ENCODE measurements at places on chromosomes 16 and 17.

DNA sequence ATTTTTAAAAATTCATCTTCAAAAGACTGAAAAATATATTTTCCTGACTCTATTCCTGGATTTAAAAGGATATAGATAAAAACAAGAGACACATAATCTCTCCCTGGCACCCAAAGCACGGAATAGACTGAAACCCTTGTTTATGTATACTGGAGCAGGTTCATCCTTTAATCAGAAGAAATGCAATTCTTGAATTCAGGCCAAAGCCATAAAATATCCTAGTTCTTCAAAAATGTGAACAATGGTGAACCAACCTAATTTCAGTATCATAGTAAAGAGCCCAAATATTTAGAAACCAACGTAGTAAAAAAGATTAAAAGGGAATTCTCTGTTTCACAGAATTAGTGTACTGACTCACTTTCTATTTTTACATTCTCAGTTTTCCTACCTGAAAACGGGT is 188.5 kb upstream of the C17orf78 start:
- no peak for DNase-seq

GRCh38 chr16:87235810-87236515 is 81.2 kb downstream of the C16orf95 start:
- DNase-seq = no peak

DNA sequence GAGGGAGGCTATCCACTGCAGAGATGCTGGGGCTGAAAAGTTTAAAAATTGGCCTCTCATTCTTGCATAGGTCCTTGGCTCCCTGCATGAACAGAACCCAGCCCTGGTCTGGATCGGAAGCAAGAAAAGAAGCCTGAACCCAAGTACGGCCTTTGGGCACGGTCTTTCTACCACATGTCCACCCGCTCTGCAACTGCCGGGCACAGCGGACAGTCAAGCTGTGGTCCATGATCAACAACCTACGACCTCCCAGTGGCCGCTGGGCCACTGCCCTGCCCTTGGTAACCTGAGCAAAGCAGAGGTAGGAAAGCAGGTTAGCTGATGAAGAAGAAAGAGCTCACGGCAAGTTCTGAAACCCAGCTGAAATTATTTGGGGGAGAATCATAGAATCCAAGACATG is 3.6 kb downstream of the ABCC12 start:
- no peak for DNase-seq

DNA sequence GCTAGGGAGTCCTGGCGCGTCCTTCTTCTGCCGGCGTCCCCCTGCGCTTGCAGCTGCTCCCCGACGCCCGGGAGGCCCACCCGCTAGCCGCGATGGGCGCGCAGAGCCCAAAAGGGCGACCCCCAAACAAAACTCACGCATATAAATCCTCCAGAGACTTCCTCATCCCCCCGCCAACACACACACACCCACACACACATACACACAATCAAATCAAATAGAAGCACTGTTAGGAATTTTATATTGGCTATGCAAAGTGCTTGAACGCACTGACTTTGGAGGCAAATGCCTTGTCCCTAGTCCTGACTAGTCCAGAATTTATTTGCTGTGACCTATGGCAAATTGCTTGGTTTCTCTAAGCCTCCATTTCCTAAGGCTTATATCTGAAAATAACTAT is 23.8 kb upstream of the CRYM start:
- no peak for DNase-seq

DNA sequence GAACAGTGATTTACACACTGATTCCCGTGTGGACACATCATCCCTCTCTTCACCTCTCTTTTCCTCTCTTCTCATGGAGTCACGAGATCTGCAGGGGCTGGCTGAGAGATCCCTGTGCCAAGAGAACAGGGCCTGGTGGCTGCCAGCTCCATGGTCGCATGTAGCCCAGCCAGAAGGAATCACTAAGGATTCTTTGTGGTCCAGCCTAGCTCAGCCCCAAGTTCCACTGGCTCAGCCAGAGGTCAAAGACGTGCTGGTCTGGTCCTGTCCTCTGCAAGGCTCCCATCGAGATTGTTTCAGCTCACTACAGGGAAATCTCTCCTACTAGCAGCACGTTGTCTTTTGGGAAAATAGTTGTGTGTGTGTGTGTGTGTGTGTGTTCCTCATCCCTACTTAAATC is 66.4 kb downstream of the NDEL1 start:
- no peak for DNase-seq

GRCh38 chr17:77488531-77489238 is 347.9 kb downstream of the SEC14L1 start:
- DNase-seq = no peak

DNA sequence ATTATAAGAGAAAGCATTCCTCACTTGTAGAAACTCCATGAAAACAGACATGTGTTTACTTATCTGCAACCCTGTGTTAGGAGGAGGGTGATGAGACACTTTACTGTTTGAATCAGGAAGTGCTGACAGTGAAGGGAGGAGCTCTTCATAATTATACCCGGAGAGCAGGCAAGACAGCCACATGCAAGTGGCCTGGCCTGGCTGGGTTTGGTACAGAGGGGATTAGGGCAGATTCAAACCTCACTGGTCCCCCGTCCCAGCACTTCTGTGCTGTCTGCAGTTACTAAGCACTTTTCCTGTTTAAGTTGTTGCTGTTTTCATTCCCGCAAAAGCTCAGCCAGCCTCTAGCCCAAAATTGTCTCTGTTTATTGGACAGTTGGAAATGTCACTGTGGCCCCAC is 78.5 kb downstream of the WWOX start:
- DNase-seq = no peak

DNA sequence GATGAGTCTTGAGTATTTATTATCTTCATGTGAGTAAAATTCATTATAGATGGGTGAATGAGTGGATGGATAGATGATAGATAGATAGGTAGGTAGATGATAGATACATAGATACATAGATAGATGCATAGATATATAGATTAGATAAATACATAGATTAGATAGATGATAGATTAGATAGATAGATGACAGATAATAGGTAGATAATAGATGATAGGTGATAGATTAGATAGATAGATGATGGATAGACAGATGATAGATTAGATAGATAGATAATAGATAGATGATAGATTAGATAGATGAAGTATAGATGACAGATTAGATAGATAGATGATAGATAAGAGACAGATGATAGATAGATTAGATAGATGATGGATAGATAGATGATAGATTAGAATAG is 21.8 kb upstream of the WFIKKN2 start:
- no peak for DNase-seq

DNA sequence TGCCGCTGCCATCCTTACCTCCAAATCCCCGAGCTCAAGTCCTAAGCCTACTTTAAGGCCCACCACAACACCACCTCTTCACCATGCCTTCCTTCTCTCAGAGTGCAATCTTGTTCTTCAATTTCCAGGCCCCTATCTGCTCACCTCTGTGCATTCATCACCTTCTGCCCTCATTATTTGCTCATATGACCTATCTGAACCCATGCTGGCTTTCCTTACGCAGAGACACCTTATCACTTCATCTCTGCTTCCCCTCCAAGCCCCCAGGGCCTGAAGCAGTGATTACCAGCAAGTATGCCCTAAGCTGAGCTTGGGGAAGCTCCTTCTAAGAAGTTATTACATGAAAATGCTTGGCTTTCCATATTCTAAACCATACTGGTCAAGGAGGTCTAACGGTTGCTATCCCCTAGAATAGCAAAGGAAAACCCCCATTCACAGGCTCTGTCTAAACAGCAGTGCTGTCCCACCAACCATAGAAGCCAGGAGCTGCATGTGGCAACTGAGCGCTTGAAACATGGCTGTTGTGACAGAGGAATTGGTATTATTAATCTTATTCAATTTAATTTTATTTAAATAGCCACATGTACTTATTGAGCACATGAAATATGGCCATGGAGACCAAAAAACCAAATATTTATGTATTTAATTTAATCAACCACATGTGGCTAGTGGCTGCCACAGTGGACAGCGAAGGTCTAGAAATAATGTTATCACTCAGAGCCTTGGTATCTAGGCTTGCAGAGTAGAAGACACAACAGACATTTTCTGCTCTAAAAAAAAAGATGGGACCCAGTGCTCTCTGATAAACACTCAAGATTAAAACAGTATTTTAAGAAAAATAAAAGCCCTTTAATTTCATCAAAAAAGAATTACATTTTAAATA is 13.9 kb downstream of the USP7 start:
- DNase-seq = no peak

DNA sequence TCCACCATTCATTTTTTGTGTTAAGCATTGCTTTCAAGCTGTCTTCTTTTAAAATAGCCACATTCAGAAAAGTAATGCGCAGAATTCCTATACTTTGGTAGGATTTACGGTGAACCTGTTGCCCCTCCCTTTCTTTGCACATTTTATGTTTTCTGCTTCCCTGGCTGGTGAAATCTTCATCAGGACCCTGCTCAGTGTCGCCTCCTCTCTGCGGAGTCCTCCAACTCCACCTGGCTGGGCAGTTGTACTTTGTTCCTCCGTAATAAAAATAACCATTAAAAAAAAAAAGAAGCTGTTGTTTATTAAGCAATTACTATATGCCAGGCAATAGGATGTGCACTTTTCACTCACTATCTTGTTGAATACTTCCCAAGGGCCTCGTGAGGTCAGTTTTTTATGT is 2.9 kb downstream of the UMOD start:
- no peak for DNase-seq

DNA sequence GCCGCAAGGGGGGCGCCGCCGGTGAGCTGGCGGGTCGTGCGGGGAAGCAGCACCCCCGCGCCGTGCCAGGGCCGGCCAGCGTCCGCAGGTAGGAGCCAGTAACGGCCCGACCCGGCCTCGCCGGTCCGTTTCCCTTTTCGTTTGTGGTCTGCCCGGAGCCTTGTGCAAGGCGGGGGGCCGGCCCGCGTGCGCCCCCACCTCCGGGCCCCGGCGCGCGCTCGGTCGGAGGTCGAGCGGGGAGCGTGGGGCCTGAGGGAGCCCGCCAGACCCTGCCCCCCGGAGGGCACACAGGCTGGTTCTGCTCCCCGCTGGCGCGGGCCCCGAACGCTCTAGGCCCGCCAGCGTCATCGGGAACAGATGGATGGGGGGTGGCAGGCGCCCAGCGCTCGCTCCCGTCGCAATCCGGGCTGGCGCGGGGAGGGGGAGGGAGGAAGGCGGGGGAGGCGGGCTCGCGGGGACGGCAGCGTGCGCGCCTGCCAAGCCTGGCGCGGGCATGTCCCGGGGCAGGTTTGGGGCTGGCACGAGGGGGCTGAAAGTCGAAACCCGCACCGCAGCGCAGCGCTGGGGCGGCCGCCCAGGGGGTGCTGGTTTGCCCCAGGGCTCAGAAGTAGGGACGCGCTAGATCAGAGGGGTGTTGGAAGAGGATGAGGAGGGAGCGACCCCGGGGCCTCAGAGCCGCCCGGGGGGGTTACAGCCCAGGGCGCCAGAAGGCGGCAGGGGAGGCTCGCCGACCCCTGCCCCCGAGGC is 1.5 kb upstream of the GSE1 start:
- peak; percentile 68 for DNase-seq

GRCh38 chr17:78131172-78132083 is 857 bp downstream of the TMC8 start:
- no peak for DNase-seq

DNA sequence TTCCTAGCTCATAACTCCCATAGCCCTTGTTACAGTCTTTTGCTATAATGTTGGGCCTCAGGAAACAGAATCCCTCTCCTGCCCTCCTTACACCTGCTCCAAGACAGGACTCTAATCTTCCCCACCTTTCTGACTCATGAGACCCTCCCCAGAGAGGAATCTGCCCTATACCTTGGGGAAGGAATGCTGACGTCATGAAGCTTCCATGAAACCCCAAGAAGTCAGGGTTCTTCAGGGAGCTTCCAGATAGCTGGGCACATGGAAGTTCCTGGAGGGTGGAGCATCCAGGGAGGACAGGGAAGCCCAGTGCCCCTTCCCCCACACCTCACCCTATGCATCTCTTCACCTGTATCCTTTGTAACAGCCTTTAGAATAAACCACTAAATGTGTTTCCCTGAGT is 285.7 kb downstream of the SOX9 start:
- DNase-seq = no peak

- no peak for DNase-seq
These were observed 157.2 kb downstream of the MYO1D start for GRCh38 chr17:32719689-32720088.

Measured in inflammatory macrophage treated with lipopolysaccharide for 4 hours (primary cell).